ENCODE measurements at places on chromosomes 5 and 9. TPM values are rescaled to one million over a fixed set of nuclear protein-coding genes. Genes with fewer than 3 reads are reported as not detected.

DNA sequence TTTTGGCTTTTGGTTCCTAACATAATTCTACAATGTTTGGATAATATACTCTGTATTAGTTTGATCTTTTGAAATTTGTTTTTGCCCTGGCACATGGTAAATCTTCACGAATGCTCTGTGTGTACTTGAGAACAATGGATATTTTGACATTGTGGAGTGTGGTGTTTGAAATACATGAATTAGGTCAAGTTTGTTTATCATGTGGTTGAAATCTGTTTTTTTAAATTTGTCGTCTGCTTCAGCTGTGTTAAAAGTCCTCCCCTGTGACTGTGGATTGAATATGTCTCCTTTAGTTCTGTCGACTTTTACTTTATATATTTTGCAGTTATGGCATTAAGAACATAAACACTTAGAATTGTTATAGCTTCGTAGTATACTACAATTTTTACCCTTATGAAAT, 60.3 kb downstream of the DUSP1 start:
- no peak overlapping the region for H3K4me3 ChIP-seq
- H3K27me3 ChIP-seq = peaks cover 18% of the 10 kb centered on the region
- DNase-seq = no peak
- no peaks in the 10 kb centered on the region for H3K36me3 ChIP-seq

DNA sequence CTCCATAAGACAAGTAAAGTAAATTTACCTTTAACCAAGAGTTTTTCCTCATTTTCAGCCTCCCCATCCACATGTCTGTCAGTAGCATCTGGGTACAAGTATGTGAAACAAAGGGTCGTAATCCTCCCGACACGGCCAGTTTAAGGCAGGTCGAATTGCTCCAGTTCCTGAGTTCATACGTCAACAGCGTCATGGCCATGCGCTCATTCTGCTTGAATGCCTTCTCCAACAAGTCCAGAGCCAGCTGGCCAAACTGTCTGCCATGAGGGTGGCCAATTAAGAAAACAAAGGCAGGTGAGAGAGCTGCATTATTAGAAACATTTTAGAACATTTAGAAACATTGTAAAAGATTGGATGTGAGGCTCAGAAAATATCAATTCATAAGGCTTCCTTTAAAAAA, 87.5 kb downstream of the TRPM6 start:
- no peak for DNase-seq
- peaks cover 10% of the 10 kb centered on the region for H3K27me3 ChIP-seq
- H3K4me3 ChIP-seq = no peak overlapping the region

- DNase-seq = peak; percentile 28
- peak overlapping the region; percentile 32 for H3K4me3 ChIP-seq
- peak overlapping the region; percentile 83 for H3K27ac ChIP-seq
These were observed 183.3 kb upstream of the DMAC1 start for GRCh38 chr9:7982907-7983306.

GRCh38 chr5:116517488-116517887, 57.1 kb downstream of the SEMA6A start:
- no peak overlapping the region for H3K27ac ChIP-seq
- no peak for DNase-seq
- H3K4me3 ChIP-seq = no peak overlapping the region
- no peaks in the 10 kb centered on the region for H3K4me1 ChIP-seq
- no peaks in the 10 kb centered on the region for H3K36me3 ChIP-seq

DNA sequence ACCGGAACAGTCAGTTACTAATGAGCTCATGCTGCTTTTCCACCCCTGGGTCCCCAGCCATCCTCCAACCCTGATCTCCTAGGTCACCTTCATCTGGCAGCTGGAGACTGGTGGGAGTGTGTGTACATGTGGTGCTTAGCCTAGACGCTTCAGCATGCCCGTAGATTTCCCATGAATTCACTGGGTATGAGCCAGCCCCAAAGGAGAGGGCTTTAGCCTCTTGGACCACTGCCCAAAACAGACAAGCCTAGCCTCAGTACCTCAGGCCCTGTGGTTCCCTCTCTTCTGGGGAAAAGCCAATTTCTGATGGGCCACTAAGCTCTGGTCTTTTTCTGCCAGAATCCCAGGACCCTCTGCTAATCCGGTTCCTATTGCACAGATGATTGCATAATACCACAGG, 48.0 kb upstream of the ASTN2 start:
- H3K36me3 ChIP-seq = no peaks in the 10 kb centered on the region
- H3K27ac ChIP-seq = no peak overlapping the region
- DNase-seq = no peak
- H3K4me3 ChIP-seq = no peak overlapping the region

GRCh38 chr9:93037476-93037971, 21.0 kb upstream of the SUSD3 start:
- peaks cover 6% of the 10 kb centered on the region for H3K36me3 ChIP-seq
- no peak overlapping the region for H3K27ac ChIP-seq
- H3K27me3 ChIP-seq = no peaks in the 10 kb centered on the region

GRCh38 chr5:13659391-13659790, 285.1 kb downstream of the DNAH5 start:
- H3K4me3 ChIP-seq = no peak overlapping the region
- H3K27ac ChIP-seq = no peak overlapping the region
- H3K27me3 ChIP-seq = no peaks in the 10 kb centered on the region
- no peak for DNase-seq

DNA sequence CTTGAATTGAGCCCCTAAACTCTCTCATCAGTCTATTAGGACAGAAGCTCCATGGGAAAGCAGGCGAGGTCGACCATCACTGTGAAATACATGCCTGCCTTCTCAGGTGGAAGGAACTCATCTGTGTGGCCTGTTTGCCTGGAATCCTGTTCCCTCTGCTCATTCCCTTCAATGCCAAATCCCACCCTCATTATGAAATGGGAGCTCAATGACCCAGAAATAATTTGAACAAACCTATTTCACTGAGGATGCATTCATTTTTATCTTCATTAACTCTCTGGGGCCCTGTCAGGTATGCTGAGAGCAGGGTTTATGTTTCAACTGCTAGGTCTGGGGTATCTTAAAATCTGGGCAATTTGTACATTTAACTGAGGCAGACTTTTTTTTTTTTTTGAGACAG, 142.2 kb downstream of the MED27 start:
- no peaks in the 10 kb centered on the region for H3K4me1 ChIP-seq
- H3K27ac ChIP-seq = no peak overlapping the region
- DNase-seq = no peak
- no peaks in the 10 kb centered on the region for H3K27me3 ChIP-seq
- H3K36me3 ChIP-seq = peaks cover 11% of the 10 kb centered on the region

Gene AP3S1
- 82.6 TPM for total RNA-seq

Gene BARX1
- total RNA-seq = 1.4 TPM

Gene GRIN1
- total RNA-seq = not detected

Gene PGM5
- not detected for total RNA-seq

Gene SLC4A9
- total RNA-seq = 0.17 TPM
